GM12878 (cell line): ENCODE measurements at places on chromosomes 2 and 18. TPM values are rescaled to one million over a fixed set of nuclear protein-coding genes. Genes with fewer than 3 reads are reported as not detected.

The FBLN7 gene
- total RNA-seq = 0.10 TPM in 1 of 2 replicates, not detected in the other

The TSPYL6 gene
- not detected in 2 replicates for total RNA-seq

The UGT1A4 gene
- total RNA-seq = 0.21 TPM in 1 of 2 replicates, not detected in the other

The SLC9A2 gene
- total RNA-seq = 0.80 and 1.2 TPM in 2 replicates

The FSIP2 gene
- total RNA-seq = 0.36 and 0.48 TPM in 2 replicates

GRCh38 chr2:212995920-212996319, 155.5 kb downstream of the IKZF2 start:
- H3K4me1 ChIP-seq = peaks cover 4% of the 10 kb centered on the region; the same call in 1 of the 2 replicates
- DNase-seq = no peak
- no peaks in the 10 kb centered on the region for H3K27me3 ChIP-seq
- no peak overlapping the region for H3K27ac ChIP-seq

DNA sequence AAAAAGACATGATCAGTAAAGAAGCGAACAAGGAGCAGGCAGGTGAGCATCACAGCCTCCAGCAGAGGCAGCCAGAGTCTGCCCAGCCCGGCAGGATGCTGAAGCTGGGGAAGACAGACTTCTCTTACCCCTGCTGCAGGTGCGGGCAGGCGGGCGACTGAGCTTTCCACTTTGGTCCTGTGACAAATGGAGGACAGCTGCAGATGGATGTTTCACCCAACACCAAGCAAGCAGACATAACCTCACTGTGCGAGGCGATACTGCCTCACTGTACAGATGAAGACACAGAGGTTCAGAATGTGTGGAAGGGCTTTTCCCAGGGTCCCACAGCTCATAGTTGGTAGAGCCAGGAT, 251.0 kb downstream of the AFF3 start:
- no peak overlapping the region for H3K4me3 ChIP-seq
- H3K27ac ChIP-seq = no peak overlapping the region
- no peaks in the 10 kb centered on the region for H3K36me3 ChIP-seq
- no peaks in the 10 kb centered on the region for H3K4me1 ChIP-seq

DNA sequence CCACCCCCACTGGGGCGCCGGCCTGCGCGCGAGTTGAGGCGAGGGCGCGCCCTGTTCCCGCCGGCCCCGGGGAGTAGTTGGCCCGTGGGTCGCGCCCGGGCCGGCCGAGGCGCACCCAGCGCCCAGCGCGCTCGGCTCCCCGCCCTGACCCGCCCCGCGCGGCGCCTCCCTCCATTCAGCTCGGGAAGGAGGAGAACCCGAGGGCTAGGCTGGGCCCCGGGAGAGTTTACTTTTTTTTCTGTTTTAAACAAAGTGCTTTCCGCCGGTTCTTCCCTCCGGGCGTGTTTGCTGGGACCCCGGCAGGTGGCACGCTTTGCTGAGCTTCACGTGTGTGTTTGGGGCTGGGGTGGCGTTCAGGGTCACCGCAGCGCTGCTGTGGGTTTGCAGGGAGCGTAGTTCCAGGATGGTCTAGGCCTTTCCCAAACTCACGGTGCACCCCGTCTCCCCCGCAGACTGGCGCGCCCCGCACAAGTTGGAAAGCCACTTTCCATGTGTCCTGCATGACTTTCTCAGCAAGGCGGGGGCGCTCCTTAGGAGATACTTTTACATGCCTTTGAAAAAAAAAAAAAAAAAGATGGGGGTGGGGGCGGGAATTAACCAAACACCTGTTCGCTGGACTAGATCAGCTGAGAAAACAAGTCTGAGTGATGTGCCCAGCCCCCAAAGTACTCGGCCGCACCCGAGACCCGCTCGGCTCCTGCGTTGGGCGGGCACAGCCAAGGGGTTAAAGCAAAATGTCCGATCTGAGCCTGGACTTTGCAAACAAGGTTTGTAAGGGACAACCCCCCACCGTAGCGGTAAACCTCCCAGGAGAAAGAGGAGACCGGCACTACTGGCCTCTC, 825 bp downstream of the ITGA6 start:
- H3K27ac ChIP-seq = no peak overlapping the region
- no peak for DNase-seq
- no peaks in the 10 kb centered on the region for H3K36me3 ChIP-seq
- peak overlapping the region; percentile 44; the same call in 1 of the 2 replicates for H3K4me3 ChIP-seq
- H3K27me3 ChIP-seq = peaks cover 25% of the 10 kb centered on the region

- no peaks in the 10 kb centered on the region for H3K4me1 ChIP-seq
- no peak overlapping the region for H3K4me3 ChIP-seq
- DNase-seq = peak; percentile 59
- no peaks in the 10 kb centered on the region for H3K27me3 ChIP-seq
- H3K36me3 ChIP-seq = 0 out of 2 replicates have a peak, but pooled peaks cover 4% of the 10 kb centered on the region
Observed at GRCh38 chr2:191691016-191691735, 13.2 kb downstream of the NABP1 start.

DNA sequence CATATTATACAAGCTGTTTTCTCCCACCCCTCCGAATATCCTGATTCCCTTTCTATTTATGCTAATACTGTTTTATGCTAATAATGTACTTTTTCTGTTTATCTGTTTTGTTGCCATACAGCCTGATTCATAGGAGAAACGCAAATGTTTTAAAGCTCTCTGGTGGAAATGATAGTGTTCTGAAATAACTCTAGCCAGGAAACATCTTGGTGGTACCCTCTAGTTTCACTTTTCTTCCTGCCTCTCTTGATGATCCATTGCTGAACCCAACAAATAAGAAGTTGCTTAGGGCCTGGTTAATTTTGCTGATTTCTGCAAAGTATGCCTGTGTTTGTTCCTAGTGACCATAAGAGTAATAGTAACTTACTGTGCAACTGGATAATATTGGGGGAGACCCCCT, 148.4 kb upstream of the KCTD1 start:
- no peaks in the 10 kb centered on the region; the same call in 1 of the 2 replicates for H3K4me1 ChIP-seq
- H3K4me3 ChIP-seq = no peak overlapping the region
- H3K27me3 ChIP-seq = no peaks in the 10 kb centered on the region
- H3K27ac ChIP-seq = no peak overlapping the region
- no peaks in the 10 kb centered on the region for H3K36me3 ChIP-seq

DNA sequence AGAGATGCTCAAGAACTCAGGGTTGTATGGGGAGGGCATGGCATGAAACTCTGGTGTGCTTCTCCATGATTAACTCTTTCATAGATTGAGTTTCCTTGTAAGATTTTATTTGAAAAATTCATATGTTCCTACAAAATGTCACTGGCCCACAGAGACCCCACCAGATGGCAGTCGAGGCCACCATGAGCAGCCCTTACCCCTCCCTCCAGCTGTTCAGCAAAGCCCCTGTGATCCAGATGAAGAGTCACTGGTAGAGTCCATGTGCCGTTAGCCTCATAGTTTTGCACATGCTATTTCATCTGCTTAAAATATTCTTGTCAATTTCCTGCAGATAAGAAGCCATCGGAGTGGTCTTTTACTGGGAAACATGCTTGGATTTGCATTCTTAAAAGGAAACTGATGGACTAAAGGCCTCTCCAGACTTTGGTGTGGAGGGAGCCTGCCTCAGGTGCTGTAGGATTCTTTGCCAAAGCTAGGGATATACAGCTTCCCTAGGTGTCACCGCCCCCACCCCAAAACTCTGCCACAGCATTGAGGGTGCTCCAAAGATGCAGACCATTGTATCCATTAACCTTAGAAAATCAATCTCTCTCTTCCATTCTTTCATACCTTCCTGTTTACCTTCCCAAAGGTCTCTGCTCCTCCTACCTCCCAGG, 18.8 kb downstream of the ZNF385B start:
- DNase-seq = no peak
- no peaks in the 10 kb centered on the region; the same call in 1 of the 2 replicates for H3K27me3 ChIP-seq
- H3K4me1 ChIP-seq = no peaks in the 10 kb centered on the region
- no peaks in the 10 kb centered on the region for H3K36me3 ChIP-seq

- no peak overlapping the region for H3K27ac ChIP-seq
- no peaks in the 10 kb centered on the region for H3K36me3 ChIP-seq
- no peak for DNase-seq
- no peaks in the 10 kb centered on the region for H3K4me1 ChIP-seq
- no peaks in the 10 kb centered on the region for H3K27me3 ChIP-seq
- no peak overlapping the region for H3K4me3 ChIP-seq
Observed at GRCh38 chr2:120389036-120389391, 43.1 kb downstream of the INHBB start.

GRCh38 chr18:25181581-25181980, 170.4 kb downstream of the ZNF521 start:
- no peaks in the 10 kb centered on the region for H3K4me1 ChIP-seq
- no peaks in the 10 kb centered on the region for H3K27me3 ChIP-seq
- H3K4me3 ChIP-seq = no peak overlapping the region
- no peak overlapping the region for H3K27ac ChIP-seq
- H3K36me3 ChIP-seq = no peaks in the 10 kb centered on the region
